Motor neuron (in vitro differentiated cells): ENCODE measurements at places on chromosomes 13 and 19.

GRCh38 chr19:16721051-16721450 is 1.4 kb downstream of the NWD1 start:
- no peak for ATAC-seq

- ATAC-seq, result peak; percentile 7
Observed at GRCh38 chr13:28820099-28821051, at the start of gene MTUS2. TSS of gene MTUS2 (plus strand) at chr13:28820339.

DNA sequence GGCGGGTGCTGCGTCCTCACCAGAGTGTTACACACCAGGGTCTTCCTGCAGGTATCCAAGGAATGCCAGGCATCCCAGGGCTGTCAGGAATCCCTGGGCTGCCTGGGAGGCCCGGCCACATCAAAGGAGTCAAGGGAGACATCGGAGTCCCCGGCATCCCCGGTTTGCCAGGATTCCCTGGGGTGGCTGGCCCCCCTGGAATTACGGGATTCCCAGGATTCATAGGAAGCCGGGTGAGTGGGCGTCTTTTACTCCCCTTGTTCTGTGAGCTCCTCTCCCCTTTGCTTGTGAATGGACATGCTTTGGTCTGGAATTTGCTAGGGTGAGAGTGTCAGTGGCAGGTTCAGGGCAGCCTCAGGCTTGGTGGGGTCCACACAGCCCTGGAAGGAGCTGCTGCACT is 75.9 kb downstream of the RAB20 start:
- ATAC-seq, result no peak

- no peak for ATAC-seq
Observed at GRCh38 chr13:99375738-99376080, 68.5 kb upstream of the GPR183 start.

DNA sequence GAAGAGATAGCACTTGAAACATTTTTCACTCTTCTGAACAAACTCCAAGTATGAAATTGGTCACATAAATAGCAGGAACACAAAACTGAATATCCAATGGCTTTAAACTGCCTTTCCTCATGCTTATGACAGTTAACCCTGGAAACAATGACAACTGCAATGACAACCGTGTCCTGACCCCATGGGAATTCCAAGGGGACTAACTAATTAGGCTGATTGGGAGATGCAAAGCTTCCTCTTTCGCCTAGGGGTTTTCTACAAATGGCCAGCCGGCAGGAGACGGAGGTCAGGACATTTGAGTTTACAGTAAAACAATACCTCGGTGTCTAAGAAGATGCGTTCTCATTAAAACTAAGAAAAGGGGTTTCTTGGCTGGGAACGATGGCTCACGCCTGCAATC is 53.0 kb upstream of the URAD start:
- no peak for ATAC-seq
